ENCODE measurements at places on chromosomes 6 and 20.

DNA sequence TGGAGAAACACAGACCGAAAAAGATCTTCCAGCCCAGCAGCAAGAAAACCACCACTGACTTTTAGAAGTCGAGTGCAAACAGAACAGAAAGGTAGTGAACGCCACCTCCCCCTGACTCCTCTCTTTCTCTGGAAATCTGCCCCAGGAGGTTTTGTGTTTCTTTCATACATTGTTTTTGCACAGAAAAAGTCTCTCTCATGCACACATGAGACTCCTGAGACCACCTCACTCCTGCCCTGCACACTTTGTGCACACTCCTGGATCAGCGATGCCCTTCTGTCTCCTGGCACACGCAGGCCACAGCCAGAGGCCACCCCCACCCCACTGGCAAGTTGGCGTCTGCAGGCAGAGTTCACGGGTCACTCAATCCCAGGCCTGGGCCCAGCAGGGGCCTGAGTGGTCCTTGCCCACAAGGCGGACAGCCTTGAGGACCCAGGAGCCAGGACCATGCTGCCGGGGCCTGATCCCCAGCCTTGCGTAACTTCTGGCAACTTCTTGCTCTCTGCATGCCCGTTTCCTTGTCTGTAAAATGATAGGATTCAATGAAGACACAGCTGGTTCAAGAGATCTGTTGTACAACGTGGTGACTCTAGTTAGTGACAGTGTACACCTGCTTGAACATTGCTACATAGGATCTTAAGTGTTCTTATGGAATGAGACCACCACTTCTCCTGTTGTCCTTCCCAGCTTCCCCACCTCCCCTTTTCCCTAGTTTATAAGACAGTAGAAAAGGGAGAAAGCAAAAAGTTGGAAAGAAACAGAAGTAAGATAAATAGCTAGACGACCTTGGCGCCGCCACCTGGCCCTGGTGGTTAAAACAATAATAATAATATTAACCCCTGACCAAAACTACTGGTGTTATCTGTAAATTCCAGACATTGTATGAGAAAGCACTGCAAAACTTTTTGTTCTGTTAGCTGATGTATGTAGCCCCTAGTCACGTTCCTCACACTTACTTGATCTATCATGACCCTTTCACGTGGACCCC lies 30.2 kb upstream of the CST7 start:
- no peak for DNase-seq

GRCh38 chr6:170407200-170407599 lies 100.6 kb downstream of the FAM120B start:
- DNase-seq, result no peak

DNA sequence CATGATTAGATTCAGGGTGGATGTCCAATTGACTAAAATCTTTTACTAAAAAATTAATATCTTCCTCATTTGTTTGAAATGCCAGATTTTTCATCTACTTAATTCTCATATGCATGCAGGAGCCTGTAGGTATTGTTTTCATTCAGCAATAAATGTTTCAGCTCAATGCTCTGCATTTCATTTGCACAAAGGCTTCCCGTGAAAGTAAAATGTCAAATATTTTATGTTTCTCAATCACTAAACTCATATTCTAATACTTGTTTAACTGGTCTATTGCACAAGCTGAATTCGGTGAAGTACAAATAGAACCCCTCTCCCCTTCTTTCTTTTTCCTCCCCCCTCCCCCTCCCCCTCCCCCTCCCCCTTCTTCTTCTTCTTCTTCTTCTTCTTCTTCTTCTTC lies 175.9 kb downstream of the MCHR2 start:
- no peak for DNase-seq

- no peak for DNase-seq
These were observed 6.0 kb downstream of the SYTL3 start for GRCh38 chr6:158655569-158656450.
